8988T (cell line): ENCODE measurements at places on chromosomes 6 and 20.

GRCh38 chr6:49713346-49713745 is at the start of gene CRISP2:
TSS of gene CRISP2 (minus strand) at chr6:49713543. CDS start at chr6:49709196, 4,347 bp downstream.
- no peak for DNase-seq

DNA sequence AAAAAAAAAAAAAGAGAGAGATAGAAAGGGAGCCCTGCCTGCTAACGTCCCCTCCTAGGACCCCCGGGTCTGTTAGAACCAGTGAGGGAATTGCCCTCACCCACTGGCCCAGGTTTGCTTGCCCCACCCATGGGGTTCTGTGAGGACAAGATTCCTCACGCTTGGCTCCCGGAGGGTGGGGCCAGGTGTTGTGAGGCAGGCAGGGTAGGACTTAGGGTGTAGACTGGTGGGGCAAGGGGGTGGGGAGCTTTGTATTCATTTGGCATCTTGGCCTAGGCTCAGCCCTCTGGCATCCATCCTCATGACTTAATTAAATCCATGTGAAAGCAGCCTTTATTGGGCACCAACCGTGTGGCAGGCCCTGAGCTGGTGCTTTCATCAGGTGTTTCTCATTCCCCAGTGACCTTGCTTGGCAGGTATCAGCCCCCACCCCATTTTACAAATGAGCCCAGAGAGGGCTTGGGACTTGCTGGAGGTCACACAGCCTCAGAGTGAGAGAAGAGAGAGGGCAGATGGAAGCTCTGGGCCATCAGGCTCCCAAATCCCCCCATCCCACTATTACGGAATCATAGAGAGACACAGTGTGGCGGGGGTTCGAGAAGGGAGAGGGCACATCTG is 19.0 kb downstream of the RAB44 start:
- DNase-seq: peak; percentile 2

DNA sequence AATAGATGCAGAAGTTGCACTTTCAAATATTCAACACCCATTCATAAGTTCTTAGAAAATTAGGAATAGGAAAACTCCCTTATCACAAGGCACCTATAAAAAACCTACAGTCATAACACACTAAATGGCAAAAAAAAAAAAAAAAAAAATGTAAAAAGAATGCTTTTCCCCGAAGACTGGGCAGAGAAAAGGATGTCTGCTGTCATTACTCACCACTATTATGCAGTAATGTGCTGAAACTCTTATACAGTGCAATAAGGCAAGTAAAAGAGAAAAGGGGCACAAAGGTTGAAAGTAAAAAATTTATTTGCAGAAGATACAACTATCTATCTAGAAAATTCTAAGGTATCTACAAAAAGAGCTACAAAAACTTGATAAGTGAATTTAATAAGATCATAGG is 607.8 kb upstream of the ARID1B start:
- DNase-seq: no peak

DNA sequence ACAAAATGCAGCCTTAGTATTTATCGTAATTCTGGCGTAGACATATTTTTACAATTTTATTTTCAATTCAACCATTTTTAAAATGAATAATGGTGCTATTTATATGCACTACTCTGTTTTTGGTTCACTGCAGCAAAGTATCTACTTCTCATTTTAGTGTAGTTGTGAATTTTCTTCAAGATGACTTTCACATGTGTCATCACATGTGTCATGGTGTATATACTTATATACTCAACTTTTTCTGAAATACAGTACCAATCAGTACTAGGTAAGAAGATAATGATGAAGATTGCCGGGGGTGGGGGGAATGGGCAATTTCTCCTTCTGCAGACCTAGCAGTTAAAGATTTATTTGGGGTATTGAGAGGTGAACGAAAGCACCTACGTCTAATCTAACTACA is 634.5 kb downstream of the PHF3 start:
- no peak for DNase-seq

DNA sequence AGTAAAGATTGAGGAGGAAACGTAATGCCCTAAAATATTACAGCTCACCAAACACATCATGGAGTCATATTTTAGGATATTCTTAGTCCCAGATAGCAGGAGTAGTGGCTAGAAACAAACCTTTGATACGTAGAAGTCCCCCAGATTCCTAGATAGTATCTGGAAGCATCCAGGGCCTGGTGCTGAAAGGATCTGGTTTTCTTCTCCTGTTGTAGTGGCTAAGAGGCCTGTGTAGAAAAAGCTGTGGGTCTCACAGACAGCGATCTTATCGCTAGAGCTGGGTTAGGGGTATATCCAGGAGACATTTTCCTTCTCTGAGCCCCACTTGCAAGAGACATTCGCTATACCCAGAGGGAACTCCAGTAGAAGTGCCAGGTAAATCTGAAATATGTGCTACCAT is 139.9 kb downstream of the KCNQ5 start:
- DNase-seq: no peak
